ENCODE measurements at places on chromosomes 2 and 18. TPM values are rescaled to one million over a fixed set of nuclear protein-coding genes. Genes with fewer than 3 reads are reported as not detected.
A peak's percentile ranks its signal among the peaks of the same experiment; 100 is the strongest.

Gene SCRN3
- total RNA-seq = 14.7 TPM

DNA sequence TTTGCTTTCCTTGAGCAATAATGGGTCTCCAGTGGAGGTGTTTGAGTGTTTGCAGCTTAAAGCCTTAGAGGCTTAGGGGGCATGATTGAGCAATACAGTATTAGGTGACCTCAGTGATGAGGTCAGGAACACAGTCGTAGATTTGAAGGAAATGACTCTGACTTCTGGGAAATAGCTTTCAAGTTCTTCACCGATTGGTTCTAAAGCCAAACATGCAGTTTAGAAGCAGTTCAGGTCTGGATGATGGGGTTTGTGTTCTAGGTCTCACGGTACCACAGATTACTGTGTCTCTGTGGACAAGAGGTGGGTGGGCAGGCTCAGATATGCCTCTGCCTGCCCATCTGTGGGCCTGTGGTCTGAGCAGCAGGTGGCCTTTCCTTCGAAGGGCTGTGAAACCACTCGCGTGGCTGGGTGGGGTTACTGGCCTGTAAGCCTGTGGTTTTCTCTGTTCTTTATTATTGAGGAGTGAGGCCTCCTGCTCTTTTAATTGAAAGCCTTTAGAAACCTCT lies 7.8 kb downstream of the MTHFD2 start:
- no peak for DNase-seq

Gene ZSWIM2
- total RNA-seq = not detected

GRCh38 chr2:238523158-238524110 lies 96.7 kb downstream of the ASB1 start:
- peak; percentile 97 for DNase-seq

DNA sequence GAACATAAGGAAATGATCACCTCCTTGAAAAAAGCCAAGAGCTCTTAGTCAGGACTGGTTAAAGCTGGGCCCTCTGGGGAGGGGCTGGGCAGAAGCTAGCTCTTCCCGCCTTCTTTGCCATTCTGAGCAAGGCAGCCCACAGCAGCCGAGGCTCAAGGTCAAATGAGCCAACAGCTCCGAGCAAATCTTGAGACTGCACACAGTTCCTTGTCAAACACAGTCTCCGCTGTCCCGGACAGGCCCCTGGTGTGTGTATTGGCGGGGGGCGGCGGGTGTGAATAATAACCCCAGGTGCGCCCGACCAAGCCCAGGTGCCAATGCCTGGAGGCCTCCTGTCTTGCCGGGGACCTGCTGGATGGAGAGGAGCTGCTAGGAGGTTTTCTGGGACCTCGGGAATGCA lies 46.4 kb upstream of the ACAA2 start:
- peak; percentile 12 for DNase-seq

DNA sequence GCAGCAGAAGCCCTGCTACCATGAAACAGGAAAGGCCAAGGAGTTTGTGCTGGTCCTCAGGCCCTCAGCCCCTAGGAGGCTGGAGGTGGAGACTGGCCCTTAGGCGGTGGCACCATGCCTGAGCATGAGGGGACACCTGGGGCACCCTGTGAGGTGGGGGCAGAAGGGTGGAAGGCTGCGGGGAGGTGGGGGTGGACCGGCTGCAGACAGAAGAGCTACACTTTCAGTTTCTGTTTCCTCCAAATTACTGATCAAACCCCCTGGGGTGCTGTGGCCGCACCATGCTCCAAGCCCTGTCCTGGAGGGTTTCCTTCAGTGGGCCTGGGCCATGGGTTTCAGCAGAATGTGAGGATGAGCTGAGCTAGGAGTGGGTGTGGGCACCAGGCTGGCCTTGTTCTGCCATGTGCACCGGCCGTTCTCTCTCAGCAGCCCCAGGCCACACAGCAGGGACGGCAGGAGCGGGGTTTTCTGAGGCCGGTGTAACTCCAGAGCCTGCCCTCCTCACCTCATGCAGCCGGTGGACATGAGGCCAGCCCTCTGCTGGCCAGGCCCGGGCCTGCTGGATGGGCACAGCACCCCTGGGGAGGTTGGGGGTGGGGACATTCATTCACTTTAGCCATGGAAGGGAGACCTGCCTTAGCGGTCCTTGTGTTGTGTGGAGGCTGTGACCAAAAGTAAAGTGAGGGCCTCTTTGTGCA lies 51.5 kb downstream of the PLEKHB2 start:
- DNase-seq = no peak

DNA sequence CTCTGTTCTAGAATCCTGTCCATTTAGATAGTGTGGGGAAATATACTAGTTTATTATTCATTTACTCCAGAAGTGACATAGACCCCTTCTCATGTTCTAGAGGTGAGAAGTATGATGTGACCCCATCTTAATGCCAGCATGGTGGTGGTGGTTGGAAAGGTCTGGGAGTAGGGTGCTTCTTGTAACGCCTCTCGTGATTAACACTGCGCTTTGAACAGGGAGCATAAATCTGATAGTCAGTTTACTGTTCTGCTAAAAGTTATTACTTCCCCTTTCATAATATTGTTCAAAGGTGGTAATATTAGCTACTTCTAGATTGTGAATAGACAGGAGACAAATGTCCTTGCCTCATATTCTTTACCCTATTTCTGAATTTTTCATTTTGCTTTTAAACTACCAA lies 35.6 kb downstream of the EHBP1 start:
- no peak for DNase-seq

GRCh38 chr2:55810622-55811020 lies 113.0 kb downstream of the EFEMP1 start:
- DNase-seq = no peak

DNA sequence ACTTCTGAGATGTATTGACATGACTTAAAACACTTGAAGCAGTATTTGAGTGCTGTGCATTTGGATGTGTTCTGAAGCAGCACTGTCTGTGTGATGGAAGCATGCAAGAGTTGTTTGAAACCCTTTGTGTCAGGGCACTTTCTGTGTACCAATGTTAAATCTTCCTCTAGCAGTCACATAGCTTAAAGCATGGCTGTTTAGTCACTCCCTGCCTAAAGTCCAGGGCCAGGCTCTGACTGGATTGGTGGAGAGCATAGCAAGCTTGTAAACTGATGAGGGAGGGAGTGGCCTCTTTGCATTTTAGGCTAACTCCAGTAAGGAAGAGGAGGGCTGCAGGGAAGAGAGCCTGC lies 73.5 kb downstream of the MYO1B start:
- DNase-seq = no peak

- DNase-seq = no peak
Observed at GRCh38 chr18:41767960-41768359, 187.1 kb upstream of the PIK3C3 start.

Gene FEV
- total RNA-seq = 0.71 TPM

Gene RAB6C
- total RNA-seq = not detected

Gene UGT1A8
- not detected for total RNA-seq

Gene KCNG2
- total RNA-seq = not detected

Gene LIPG
- 3.9 TPM for total RNA-seq

Gene DSG2
- 2.0 TPM for total RNA-seq

Gene ERBB4
- total RNA-seq = 0.28 TPM

DNA sequence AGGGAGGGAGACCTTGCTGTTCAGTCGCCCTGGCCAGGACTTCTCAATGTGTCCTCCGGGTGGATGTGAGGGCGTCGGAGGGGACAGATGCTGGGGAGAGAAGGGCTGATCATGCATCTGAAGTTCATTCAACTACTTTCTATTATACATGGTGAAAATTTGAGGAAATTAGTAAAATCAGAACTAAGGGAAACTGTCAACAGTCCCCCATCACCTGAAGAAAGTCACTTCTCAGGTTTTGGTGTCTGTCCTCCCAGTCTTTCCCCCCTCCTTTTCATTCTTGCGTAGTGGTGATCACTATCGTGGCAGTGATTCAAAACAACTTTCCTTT lies 17.4 kb upstream of the ACKR3 start:
- no peak for DNase-seq

DNA sequence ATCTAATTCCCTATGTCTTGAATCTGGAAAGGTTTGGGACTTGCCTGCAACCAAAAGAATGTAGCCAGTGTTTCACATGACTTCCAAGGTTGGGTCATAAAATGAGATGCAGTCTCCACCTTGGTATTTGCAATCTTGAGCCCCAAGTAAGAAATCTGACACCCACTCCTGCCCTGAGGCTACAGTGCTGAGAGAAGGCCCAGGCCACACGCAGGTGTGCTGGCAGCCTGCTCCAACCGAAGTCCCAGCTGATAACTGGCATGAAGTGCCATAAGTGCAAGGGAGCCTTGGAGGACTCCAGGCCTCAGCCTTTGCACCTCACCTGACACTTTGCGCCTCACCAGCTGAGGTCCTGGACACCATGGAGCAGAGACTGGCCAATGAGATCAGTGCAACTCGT lies 182.7 kb downstream of the ANAPC1 start:
- peak; percentile 55 for DNase-seq

DNA sequence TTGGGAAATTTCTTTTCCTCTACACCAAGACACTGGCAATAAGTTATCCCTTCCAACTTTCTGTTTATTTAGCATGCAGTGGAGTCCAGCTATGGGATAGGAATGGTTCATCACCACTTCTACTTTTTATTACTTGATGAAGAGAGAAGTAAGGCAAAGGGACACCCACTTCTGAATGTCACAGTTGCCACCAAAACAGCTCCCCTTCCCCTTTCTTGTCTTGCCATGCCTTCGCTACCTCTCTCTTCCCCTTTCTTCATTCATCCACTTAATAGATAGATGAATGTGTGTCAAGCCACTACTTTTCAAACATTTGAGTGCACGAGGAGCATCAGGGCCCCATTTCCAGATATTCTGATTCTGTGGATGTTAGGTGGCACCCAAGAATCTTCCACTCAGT lies 59.6 kb downstream of the KCTD18 start:
- no peak for DNase-seq

GRCh38 chr18:9931678-9932077 lies 17.9 kb downstream of the VAPA start:
- no peak for DNase-seq

DNA sequence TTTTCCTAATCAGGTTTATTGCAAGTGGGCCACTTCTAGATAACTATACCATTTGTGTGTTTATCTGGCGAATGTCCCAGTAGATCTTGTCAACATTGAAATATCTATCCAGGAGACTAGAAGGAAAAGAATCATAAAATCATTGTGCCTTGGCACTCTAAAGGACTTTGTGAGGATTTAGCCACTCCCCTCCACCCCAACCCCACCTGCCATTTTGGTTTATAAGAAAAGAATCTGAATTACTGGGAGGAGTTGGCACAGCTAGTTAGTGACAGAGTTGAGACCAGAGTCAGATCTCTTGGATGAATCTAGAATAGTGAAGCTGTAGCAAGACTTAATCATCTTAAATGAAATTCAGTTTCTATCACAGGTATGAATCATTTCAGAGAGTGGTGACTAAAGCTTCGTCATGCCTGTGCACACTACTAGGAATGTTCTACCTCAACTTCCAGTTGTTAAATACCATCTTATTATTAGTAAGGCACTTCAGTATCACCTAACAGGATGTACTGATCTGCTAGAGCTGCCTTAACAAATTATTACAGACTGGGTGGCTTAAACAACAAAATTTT lies 212.7 kb upstream of the SLC14A2 start:
- no peak for DNase-seq

Gene HRH4
- total RNA-seq = under 0.01 TPM

GRCh38 chr18:57466745-57467409 lies 31.7 kb downstream of the ONECUT2 start:
- DNase-seq = no peak

DNA sequence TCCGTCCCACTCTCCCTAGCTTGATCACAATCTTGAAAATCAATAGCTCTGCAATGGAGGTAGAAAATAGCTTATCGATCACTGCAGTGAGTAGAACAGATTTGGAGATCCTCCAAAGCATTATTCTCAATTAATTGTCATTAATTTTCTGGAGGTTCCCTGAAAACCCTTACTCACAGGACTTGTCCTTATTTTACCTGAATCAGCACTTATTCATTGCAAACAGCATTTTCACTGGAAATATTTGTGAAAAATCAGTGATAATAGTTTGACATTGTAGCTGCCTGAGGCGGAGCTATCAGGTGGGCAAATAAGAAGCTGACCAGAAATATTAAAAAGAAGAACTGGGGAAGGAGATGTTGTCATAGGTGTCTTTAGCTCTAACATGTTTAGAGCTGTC lies 294.6 kb upstream of the ZSWIM2 start:
- DNase-seq = no peak

- DNase-seq = peak; percentile 68
Observed at GRCh38 chr2:239379641-239380170, 21.1 kb downstream of the HDAC4 start.

GRCh38 chr2:7119132-7119835 lies 202.1 kb downstream of the RNF144A start:
- DNase-seq = no peak

GRCh38 chr2:45731141-45731540 lies 79.7 kb downstream of the PRKCE start:
- DNase-seq = no peak

All from sigmoid colon (tissue), 7 donors.